ENCODE measurements at places on chromosomes 13 and 19.

DNA sequence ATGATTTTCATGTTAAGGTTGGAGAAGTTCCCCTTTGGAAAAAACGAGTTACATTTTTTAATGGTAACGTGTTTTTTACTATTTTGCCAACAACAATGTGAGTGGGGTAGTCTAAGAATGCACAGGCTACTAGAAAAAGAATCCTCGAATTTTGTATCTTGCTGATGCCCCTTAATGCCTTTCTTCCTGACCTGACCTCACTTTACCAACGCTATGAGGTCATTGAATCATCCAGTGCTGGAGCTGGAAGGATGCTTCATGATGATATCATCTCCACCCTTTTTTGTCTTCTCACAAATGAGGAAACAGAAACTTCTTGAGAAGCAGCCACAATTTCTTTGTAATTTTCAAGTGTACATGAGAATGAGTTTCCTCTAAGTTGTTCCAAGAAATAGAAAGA lies 8.2 kb upstream of the UBL3 start:
- no peak for DNase-seq

DNA sequence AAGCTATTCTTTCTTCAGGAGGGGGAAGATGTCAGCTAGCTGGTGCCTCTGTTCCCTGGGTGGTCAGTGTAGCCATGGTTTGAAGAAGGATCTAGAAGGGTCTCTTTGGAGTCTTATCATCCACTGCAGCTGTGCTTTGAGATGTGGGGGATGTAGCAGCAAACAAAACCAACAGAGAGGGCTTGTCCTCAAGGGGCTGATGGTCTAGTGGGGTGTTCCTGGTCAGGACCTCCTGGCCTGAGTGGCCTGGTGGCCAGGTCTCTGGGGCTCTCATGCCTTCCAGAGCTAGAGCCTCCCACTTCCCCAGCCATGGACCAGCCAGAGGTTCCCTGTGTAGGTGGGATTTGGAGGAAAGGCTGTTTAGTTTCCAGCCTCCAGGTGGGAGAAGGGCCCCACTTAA lies 40.3 kb downstream of the LYL1 start:
- no peak for DNase-seq

- no peak for DNase-seq
Observed at GRCh38 chr19:48918801-48919247, 14.7 kb upstream of the DHDH start.

- no peak for DNase-seq
Observed at GRCh38 chr13:50629966-50630365, 213.5 kb downstream of the DLEU7 start.

- no peak for DNase-seq
Observed at GRCh38 chr13:93145199-93145598, 81.4 kb upstream of the GPC6 start.

GRCh38 chr19:48283908-48284307 lies 14.0 kb downstream of the ZNF114 start:
- DNase-seq: no peak

DNA sequence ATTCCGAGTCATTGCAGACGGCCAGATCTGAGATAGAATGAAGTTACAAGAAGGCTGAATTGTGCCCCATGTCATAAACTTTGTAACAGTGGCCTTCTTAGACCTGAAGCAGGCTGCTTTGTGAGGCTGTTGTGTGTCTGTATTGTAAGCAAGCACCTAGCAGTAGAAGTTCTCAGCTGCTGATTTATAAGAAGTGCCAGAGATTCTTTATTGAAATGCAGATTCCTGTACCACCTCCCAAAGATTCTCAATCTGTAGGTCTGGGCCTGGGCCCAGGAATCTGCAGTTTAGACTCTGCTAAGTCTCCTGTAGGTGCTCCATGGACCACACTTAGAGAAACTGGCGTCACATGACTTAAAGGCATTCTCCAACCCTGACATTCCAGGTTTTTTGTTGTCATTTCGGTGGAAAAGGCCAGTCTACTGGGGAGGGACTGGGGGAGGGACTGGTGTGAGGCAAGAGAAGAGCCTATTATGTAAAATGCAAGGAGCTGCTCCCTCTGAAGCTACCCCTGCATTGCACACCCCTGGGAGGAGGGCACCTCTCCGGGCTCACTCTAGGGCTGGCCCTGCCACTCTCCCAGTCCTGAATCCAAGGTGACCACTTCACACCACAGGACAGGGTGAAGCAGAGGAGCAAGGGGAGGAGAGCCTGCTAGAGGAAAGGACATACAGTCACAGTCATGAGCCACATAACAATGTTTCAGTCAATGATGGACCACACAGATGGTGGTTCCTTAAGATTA lies 769 bp upstream of the TMEM272 start:
- DNase-seq: no peak

DNA sequence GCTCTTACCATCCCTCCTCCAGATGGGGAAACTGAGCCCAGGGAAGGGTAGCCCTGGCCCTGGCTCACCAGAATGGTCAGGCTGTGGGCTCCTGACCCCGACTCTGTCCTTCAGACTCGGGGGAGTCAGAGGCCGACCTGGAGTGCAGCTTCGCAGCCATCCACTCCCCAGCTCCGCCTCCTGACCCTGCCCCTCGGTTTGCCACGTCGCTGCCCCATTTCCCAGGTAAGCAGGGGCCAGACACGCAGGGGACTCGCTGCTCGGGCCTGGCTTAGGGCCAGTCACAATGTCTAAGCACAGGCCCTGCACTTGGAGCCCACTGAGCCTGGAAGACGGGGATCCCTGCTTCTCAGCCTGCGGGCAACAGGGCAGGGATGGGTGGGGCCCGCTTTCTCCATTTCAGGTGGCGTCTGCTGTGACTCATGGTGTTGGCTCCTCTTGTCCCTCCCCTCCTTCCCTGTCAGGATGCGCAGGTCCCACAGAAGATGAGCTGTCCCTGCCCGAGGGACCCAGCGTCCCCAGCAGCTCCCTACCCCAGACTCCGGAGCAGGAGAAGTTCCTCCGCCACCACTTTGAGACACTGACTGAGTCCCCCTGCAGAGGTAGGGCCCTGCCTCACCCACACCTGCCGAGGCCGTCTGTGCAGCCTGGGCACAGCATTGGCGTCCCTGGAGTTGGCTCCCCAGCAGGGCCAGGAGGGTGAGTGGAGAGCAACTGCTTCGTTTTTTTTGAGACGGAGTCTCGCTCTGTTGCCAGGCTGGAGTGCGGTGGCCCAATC lies 9.2 kb upstream of the OVOL3 start:
- DNase-seq: no peak
